ENCODE measurements at places on chromosomes 12 and 14.

DNA sequence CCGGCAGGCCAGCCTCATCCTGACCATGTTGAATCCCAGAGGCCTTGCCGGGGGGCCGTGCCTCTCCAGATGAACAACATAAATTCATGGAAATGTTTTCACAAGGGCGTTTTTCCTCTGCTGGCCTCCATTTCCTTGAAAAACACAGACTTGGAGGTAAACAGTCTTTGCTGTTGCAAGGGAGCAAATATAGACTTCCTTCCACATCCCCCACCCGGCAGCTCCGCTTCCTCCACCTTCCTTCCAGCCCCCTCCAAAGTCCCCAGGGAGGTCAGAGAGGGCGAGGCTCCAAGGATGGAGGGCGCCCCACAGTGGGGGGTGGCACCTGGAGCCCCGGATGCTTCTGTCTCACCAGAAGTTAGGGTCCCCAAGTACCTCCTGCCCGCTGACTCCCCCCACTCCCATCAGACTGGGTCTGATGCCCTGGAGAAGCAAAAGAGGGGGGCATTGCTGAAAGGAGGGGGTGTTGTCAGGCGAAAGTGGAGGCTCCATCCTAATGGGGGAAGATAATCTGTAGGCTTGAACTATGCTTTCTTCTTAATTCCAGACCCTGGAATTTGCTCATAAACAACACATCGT is 31.1 kb downstream of the CALM1 start:
- peak; percentile 59 for DNase-seq

DNA sequence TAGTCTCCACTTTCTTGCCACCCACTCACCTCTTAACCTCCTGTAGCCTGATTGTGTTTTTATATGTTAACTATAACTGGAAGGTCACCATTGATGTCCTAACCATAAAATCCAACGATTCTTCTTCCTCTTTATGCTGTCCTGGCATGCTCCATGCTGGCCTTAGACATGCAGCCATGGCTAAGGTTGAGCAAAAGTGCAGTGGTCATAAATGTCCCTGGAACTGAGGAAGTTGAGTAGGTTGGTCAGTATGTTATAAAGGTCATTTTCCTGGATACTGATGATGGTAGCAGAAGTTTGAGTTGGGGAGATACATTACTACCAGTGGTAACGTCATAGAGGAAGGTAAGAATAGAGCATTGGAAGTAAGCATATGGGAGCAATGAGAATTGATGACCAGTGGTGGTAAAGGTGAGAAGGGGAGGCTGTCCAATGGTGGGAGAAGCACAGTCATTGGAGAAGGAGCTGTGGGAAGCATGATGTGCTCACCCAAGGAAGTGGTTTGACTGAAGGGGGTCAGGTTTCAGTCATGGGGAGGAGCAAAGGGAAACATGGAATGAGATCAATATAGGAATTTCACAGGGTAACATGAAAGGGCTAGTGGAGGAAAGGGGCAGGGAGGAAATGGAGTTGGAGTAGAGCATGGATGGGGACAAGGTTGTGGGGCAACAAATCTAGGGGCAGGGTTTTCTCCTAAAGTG is 240.8 kb downstream of the DACT1 start:
- DNase-seq: no peak

DNA sequence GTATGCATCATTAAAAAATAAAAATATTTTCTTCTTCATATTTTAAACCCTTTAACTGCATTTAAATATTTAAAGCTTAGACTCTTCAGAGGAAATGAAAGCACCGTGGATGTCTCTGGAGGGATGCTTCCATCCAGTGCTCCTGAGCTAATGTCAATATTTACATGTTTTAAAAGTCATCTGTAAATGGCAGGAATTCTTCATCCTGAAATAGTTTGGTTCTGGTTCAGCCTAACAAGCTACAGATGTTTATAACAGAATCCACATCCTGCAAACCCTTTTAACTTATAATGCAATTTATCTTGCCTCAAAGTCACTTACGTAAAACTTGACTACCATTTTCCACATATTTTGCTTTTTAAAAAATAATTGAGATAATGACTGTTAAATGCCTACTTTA is 1207.3 kb downstream of the SLC16A7 start:
- no peak for DNase-seq

GRCh38 chr12:127729381-127729780 is 537.6 kb upstream of the TMEM132C start:
- no peak for DNase-seq

- DNase-seq: peak; percentile 37
Measured at GRCh38 chr12:34597548-34598351, 575.5 kb downstream of the ALG10 start.

DNA sequence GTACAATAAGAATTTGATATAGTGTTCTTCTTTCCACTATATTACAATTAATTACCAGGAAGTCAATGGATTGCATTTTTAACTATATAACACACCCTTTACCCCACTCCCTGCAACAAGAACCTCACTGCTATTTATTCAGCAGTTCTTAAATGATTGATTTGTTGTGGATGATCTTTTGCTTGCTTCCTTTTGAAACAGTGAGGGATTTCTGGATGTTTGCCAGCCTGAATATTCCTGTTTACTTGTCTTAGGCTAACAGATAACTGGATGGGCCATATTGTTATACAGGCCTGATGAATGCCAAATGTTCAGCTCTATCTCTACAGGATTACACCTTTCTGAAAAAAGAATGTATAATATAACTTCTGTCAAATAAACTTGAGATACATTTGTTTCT is 497.6 kb downstream of the APAF1 start:
- no peak for DNase-seq

DNA sequence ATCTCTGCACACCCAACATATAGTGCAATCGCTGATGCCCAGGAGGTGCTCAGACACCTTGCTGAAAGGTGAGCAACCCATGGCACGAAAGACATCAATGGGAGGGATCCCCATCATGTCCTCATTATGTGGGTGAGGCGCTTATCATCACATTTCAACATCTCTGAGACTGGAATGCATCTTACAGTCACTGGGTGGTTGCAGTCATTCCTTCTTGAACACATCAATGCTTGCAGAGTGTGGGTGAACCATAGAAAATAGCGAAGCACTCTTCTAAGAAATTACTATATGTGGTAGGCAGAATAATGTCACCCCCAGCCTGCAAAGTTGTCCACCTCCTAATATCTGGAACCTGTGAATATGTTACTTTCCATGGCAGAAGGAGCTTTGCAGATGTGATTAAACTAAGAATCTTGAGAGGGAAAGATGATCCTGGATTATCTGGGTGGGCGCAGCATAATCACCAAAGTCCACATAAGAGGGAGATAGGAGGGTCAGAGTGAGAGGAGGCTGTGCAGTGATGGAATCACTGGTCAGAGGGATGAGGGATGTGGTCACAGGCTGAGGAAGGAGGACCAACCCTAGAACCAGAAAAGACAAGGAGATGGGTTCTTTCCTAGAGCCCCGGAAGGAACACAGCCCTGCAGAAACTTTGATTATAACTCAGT is 51.2 kb downstream of the GLRX5 start:
- DNase-seq: no peak

DNA sequence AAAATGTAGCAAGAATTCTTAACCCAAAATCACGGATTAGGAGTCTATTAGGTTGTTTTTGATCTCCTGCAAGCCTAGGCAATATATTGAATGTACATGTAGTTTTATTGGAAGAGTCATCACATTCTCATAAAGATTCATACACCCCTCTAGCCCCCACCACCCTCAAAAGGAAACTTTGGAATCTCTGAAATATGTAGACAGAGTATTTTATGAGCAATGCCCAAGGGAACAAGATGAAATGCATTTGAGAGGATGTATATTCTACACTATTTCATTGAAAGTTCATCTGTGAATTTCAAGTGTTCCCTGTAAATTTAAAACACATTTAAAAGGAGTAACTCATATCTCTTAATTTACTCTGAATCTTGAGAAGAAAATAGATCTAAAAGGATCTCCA is 103.7 kb downstream of the SYT1 start:
- no peak for DNase-seq

DNA sequence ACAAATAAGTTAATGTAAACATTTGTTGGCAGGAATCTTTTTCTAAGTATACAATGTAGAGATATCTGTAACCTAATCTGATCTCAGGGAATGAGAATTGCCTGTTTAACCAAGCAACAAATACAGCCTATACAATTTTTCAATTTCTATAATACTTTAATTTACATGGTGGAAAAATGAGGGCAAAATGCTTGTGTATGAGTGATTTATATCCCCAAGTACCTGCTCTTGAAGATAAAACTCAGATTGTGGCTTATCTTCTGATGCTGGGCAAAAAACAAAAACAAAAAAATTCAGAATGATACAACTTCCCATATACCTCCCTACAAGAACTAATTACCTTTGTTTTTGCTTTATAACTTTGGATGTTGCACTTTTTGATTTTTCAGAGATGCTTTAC is 2.2 kb downstream of the CNOT2 start:
- DNase-seq: no peak

DNA sequence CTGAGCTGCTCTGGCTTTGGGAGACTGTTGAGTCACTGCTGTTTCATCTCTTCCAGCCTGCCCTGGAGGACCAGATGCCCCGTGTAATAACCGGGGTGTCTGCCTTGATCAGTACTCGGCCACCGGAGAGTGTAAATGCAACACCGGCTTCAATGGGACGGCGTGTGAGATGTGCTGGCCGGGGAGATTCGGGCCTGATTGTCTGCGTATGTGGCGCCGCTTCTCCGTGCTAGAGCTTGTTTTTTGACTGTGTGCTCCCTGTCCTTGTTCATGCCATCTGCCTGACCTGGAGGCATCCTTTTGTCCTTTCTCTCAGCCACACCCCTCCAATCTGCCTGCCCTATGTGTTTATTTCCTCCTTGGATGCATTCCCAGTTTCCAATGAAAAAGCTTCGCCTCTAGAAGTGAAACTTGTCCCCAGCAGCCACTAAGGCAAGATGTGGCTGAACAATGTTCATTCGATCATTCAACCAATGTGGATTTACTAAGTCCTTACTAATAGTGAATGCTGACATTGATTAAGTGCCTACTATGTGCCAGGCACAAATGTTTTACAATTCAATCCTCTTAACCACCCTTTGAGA is 98.6 kb downstream of the NT5DC3 start:
- no peak for DNase-seq

- DNase-seq: no peak
Measured at GRCh38 chr12:64461634-64462414, 9.9 kb downstream of the TBK1 start.

- no peak for DNase-seq
Measured at GRCh38 chr12:53806721-53807120, 54.9 kb upstream of the CISTR start.

GRCh38 chr14:66472251-66472650 is 13.9 kb upstream of the CCDC196 start:
- no peak for DNase-seq

All from upper lobe of right lung (tissue), 1 donor.